ENCODE measurements at places on chromosomes 6 and 20.

DNA sequence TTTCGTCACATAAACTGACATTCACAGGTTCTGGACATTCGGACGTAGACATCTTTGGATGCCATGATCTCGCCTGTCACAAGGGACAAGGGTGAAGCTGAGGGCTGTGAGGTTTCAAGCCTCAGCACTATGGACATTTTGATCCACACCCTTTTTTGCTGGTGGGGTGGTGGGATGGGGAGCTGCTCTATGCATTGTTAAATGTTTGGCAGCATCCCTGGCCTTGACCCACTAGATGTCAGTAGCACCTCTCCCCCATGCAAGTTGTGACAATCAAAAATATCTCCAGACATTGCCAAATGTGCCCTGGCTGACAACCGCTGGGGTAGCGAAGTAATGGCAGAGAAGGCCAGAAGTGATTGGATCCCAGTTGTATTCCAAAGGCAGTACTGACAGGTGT, 229.4 kb downstream of the TSHZ2 start:
- DNase-seq, result no peak

- DNase-seq, result no peak
Observed at GRCh38 chr20:37393863-37394542, 48.1 kb downstream of the SRC start.

DNA sequence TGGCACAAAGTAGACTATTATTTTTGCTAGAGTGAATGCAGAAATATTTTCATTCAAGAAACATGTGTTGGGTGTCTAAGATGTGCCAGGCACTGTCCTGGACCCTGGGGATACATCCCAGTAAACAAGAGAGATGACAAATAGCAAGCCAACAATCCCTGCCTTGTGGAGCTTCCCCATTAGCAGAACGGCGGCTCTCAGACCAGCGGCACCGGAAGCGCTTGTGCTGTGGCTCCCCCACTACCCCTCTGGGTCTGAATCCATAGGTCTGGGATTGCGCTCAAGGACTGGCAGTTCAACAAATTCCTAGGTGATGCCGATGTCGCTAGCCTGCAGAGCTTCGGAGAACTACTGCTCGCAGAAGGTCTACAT, 98.5 kb upstream of the AGPAT4 start:
- DNase-seq, result no peak

GRCh38 chr6:20559924-20560551, 25.8 kb downstream of the CDKAL1 start:
- DNase-seq, result no peak

GRCh38 chr20:46767127-46767761, 57.8 kb downstream of the SLC2A10 start:
- DNase-seq, result no peak

DNA sequence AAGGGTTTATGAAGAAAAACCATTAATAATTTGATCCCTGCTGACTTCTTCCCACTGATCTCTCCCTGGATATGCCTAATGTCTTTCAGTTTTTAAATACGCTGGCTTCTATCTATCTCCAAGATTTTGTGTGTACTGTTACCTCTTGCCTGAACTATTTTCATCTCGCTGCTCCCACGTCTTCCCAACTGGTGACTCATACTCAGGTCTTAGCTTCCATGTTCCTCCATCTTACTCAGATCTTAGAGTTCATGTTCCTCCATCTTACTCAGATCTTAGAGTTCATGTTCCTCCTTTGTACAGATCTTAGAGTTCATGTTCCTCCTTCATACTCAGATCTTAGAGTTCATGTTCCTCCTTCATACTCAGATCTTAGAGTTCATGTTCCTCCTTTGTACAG, 21.6 kb downstream of the GPR6 start:
- no peak for DNase-seq

DNA sequence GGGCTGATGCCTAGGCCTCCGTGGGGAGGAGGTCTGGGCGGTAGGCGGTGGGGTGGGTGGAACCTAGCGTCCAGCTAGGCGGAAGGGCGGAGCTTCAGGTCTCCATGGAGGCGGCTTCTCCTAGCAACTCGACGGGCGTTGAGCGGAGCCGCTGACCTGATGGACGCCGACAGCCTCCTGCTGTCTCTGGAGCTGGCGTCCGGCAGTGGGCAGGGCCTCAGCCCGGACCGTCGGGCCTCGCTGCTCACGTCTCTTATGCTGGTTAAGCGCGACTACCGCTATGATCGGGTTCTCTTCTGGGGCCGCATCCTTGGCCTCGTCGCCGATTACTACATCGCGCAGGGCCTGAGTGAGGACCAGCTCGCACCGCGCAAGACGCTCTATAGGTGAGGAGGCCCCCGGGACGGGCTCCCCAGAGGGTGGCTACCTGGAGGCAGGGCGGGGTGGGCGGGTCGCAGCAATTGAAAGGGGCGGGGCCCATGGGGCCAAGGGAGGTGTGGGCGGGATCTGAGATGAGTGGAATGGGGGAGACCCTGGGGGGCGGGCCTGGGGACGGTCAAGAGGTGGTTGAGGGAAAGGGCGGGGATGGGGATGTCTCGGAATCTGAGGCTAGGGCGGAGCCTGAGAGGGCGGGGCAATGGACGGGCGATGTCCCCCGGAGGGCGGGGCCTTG, at the start of gene RSPH9:
RSPH9 (plus strand) TSS at position 97 of the 673 bp plus-strand sequence; CDS start at position 160, 63 bp downstream.
- no peak for DNase-seq

GRCh38 chr6:165663736-165664558, 906 bp upstream of the PDE10A start:
- DNase-seq, result no peak

DNA sequence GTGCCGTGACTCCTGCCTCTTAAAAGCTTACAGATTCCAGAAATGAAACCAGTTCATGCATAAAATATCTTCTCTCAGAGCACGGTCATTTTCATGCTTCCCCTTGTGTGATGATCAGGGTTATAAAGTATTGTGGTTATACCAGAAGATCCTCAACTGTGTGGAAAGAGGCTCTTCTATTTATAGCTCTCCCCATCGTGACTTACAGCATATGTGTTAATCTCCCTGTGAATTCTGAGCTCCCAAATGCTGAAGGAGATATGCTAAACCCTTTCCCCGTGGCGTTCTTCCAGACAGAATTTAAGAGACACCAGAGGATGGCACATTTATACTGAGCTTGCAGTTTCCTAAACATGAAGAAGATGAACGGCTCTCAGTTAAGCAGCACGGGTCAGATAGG, 158.8 kb downstream of the CDH26 start:
- no peak for DNase-seq

- no peak for DNase-seq
Observed at GRCh38 chr6:21769968-21770367, 176.4 kb downstream of the SOX4 start.

DNA sequence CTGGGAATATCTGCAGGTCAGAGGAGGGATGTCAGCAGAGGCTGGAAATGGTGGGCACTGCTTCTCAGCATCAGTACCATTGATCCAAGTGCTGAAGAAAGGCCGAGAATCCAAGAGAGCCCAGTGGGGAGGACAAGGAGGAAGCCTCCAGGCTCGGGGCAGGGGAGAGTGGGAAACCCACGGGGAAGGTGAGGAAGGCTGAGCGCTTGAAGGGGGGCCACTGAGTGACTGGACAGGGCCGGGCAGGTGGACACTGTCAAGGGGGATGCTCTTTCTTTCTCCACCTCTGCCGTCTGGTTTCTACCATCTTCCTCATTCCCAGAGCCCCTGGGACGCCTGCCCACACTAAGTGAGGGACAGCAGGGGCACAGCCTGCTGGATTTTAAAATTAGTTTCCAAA, 335.0 kb downstream of the CDH4 start:
- no peak for DNase-seq

- no peak for DNase-seq
Observed at GRCh38 chr6:36656441-36656840, 22.1 kb upstream of the CDKN1A start.

DNA sequence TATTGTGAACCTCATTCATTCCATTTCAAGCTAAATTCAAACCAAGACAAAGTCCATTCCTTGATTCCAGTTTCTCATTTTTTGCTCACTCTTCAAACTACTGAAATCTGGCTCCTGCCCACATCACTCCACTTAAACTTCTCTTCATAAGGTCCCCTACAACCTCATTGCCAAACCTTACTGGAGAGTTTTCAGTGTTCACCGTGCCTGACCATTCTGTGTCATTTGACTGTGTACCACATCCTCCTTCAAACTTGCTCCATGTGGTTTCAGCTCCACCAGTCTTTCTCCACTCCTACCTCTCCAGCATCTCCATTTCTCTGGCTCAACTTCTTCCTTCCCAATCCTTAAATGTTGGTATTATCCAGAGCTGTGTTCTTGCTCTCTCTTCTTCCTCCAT, 38.5 kb upstream of the TAB2 start:
- no peak for DNase-seq

GRCh38 chr6:10659699-10660348, 34.6 kb downstream of the C6orf52 start:
- no peak for DNase-seq

DNA sequence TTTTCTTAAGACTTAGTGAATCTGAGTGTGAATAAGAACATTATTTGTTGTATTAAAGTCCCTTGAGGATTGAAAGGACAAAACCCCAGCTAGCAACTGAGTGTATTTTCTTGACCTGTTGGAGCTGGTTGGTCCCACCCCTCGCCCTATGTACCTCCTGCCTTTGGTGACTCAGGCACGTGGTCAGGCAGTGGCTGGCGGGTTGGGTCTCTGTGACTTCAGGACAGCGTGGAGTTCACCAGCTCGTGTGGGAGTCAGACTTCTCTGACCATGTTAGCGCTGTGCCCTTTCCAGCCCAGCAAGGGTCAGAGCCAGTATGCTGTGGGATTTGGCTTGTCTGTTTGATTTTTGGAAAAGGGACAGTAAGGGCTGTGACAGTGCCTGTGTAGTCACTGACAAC, 93.7 kb downstream of the SSR1 start:
- DNase-seq, result no peak

DNA sequence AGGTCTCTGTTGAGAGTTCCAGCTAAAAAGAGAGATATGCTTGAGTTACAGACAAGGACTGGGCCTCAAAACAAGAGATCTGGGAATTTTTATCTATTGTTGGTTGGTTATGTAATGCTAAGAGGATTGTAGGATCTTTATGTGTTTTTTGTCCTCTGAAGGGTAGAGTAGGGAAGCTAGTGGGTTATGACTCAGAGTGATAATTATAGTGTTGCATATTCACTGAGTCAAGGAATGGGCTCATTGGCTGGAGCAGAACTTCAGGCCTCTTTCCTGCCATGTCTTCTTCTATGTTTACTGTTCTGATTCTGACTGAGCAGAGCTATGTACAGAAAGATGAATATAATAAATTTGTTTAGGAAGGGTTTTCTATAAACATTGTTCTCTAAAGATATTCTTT, 66.1 kb upstream of the NOX3 start:
- no peak for DNase-seq

DNA sequence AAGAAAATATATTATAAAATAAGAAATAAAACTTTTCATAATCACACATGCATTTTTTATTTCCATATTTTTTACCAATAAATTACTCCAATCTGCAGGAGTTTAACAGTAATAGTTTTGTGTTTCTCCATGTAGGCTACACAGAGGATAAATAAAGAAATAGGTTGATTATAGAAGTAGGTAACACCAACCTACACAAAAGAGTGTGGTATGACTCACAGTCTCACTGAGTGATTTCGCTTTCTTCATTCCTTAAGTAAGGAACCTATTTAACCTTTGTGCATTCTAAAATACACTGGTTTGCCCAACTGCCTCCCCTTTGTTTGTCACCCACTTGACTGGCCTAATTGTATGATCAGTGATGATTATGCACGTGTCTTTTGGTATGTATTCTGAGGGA, 244.2 kb upstream of the RIMS1 start:
- no peak for DNase-seq

DNA sequence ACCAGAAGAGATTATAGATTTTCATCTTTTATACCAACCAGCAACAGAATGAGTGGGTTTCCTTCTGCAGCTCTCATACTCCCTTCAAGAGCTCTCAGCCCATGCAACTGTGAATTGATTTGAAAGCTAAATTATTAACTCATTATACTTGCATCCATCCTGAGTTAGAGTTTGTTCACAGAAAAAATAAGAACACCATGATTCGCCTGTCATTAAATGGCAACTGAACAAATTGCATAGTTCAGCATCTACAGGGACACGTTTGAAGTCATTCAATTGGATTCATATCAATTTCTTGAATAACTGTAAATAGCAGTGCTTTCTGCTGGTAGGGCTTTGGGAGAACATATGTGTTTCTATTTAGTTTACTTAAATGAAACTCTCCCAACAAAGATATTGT, 65.7 kb downstream of the NKAIN2 start:
- DNase-seq, result no peak

DNA sequence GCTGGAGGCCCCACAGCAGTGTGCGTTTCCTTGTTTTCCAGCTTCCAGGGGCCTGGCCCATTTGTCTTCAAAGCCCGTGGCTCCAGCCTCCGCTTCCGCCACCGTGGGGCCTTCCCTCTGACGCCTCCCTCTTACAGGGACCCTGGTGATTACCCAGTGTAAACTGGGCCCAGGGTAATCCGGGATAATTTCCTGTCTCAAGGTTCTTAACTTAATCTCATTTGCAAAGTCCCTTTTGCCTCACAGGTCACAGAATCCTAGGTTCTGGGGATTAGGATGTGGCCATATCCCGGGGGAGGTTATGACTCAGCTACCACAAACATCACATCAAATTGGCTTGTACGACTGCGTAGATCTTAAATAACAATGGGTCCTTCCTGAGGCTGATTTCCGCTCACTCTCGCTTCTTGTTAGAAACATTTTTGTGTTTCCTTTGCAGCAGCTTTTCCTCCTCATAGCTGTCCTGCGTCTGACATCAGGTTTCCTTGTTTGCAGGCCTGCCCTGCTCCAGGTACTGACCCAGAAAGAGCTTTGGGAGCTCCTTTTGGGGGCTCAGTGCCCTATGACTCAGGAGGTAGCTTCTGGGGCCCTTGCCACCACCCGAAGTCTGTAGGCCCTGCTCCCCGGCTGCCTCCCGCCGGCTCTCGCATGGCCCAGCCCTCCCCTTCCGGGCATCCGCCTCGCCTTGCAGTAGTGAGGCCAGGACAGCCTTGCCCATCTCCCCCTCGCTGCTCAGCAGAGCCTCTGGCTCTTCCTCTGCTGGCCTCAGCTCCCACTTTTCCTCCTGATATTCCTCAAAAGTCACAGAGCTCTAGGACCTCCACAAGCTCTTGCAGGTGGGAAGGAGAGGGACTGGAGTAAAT, 100.5 kb downstream of the ERMARD start:
- DNase-seq, result no peak

GRCh38 chr6:100488244-100488643, 23.5 kb upstream of the SIM1 start:
- DNase-seq, result no peak

GRCh38 chr6:41200296-41200900, 551 bp downstream of the TREML2 start:
- peak; percentile 9 for DNase-seq

DNA sequence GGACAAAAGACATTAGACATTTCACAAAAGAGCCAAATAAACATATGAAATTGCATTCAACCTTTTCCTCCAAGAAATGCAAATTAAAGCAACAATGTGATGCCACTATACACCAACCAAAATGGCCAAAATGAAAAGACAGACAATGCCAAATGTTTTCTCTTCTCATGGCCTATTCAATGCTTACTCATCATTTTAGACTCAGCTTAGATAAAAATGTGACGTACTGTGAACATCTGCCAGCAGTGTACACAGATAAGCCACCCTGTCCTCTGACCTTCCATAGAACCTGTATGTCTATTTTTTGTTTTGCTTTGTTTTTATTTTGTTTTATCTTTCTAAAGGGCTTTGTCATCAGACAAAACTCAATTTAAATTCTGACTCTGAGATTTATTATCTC, 385.2 kb downstream of the FRK start:
- DNase-seq, result no peak
